ENCODE measurements at places on chromosomes 6 and 20.

DNA sequence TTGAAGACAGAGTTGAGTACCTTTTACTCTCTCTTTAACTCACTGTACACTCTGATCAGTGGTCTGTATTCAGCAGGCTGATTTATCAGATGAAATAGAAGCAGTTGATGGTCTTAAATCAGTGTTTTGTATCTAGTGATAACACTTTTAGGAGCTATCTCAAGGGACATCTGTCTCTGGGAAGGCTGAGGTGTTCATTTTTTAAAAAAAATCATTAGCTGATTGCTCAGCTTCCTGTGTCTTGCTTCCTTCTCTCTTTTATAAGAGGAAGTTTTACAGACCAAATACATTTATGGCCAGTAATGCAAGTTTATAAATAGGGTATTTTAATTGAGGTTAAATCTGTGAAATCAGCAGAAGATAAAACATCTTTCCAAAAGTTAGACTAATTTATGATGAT lies 12.0 kb upstream of the CCDC170 start:
- no peak for DNase-seq
- no peak overlapping the region for H3K27ac ChIP-seq
- H3K4me1 ChIP-seq = peaks cover 1% of the 10 kb centered on the region
- H3K27me3 ChIP-seq = no peaks in the 10 kb centered on the region

DNA sequence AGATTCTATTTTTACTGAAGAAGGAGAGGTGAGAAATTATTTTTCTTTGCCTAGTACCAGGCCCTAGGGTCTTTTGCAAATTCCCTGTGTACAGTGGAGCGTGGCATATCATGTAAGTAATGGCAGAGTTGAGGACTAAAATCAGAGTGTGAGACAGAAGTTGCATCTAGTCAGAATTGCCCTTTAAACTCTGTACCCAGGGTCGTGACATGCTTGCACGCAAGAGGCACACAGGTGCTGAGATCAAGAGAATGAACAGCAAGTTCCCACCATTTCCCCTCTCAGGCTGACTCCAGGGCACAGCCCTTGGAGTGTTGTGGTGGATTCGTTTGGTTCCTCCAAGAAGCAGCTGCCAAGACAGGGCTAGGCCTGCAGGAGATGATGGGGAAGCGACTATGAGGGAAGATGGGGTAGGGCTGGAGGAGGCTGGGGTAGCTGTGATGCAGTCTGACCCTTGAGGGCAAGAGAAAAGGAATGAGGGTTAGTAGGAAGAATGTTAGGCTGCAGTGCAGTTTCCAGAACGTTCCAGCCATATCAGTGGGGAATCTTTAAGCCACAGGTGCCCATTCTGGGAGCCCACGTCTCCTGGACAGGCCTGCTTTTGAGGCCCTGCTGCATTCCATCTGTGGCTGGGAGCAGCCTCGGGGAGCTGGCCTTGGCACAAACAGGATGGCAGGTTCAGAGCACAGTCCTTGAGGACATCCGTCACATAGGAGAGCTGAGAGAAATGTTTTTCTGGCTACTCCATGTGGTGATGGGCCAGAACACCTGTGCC lies 6.9 kb downstream of the NELFCD start:
- DNase-seq = no peak
- H3K27ac ChIP-seq = no peak overlapping the region
- H3K4me1 ChIP-seq = no peaks in the 10 kb centered on the region
- H3K27me3 ChIP-seq = no peaks in the 10 kb centered on the region
- no peak overlapping the region for H3K4me3 ChIP-seq

GRCh38 chr6:2687456-2687855 lies 63.3 kb downstream of the MYLK4 start:
- H3K4me3 ChIP-seq = no peak overlapping the region
- H3K27ac ChIP-seq = no peak overlapping the region
- no peaks in the 10 kb centered on the region for H3K27me3 ChIP-seq
- no peaks in the 10 kb centered on the region for H3K4me1 ChIP-seq

- no peak overlapping the region for H3K4me3 ChIP-seq
- H3K4me1 ChIP-seq = peaks cover 5% of the 10 kb centered on the region
- no peak overlapping the region for H3K27ac ChIP-seq
- DNase-seq = no peak
- H3K27me3 ChIP-seq = no peaks in the 10 kb centered on the region
- no peaks in the 10 kb centered on the region for H3K36me3 ChIP-seq
These were observed 2.8 kb upstream of the CEP43 start for GRCh38 chr6:166996406-166996805.

All from ovary (tissue), 10 donors.